ENCODE measurements at places on chromosomes 2 and 18. TPM values are rescaled to one million over a fixed set of nuclear protein-coding genes. Genes with fewer than 3 reads are reported as not detected.

SIGLEC15 gene
- total RNA-seq, result 0.31 TPM

GPR75 gene
- 2.5 TPM for total RNA-seq

RIT2 gene
- total RNA-seq, result not detected

DBI gene
- total RNA-seq, result 105 TPM

SIX3 gene
- total RNA-seq, result not detected

GRCh38 chr2:33497221-33497650 lies 20.8 kb downstream of the RASGRP3 start:
- no peak for DNase-seq

- no peak for DNase-seq
These were observed 198.8 kb downstream of the L3MBTL4 start for GRCh38 chr18:6215888-6216287.

IAH1 gene
- 55.6 TPM for total RNA-seq

ZNF236 gene
- 37.9 TPM for total RNA-seq

CD8B gene
- 1.1 TPM for total RNA-seq

DNA sequence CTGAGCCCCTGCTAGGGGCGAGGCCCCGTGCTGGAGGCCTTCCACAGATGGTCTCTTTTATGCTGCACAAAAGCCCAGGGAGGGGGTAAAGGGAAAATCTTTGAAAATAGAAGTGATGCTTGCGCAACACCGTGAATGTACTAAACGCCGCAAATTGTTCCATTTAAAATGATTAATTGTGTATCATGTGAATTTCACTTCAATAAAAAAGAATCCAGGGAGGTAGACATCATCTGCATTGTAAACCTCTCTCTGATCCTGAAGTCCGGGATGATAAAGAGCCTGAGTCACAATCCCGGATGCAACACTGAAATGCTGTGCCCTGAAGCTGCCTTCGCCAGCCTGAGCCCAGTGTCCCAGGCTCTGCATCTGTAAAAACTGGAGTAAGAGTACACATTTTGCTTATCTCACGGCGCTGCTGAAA lies 107.7 kb upstream of the PPP1CB start:
- DNase-seq, result no peak

DSC1 gene
- total RNA-seq, result not detected

ANKRD30BL gene
- not detected for total RNA-seq

DNA sequence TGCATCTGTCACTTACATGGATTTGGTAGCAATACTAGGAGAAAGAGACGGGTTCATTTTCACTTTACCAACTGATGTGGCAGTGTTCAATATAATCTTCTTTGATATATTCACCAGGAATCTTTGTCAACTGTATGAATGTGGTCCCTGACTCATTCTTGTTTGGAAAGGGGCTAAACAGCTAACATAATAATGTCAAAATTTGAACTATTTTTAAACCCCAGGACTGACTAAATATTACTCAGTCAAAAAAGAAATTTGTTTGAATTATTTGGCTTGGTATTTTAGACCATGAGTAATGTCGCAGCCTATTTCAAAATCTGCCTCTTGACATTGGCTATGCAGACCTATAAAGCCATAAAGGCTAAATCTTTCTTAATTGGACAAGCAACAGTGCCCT lies 413.7 kb upstream of the RGPD4 start:
- no peak for DNase-seq

- DNase-seq, result no peak
These were observed 78.4 kb upstream of the ZSWIM2 start for GRCh38 chr2:186927185-186927866.

AMER3 gene
- not detected for total RNA-seq

TOGARAM2 gene
- 5.3 TPM for total RNA-seq

DNA sequence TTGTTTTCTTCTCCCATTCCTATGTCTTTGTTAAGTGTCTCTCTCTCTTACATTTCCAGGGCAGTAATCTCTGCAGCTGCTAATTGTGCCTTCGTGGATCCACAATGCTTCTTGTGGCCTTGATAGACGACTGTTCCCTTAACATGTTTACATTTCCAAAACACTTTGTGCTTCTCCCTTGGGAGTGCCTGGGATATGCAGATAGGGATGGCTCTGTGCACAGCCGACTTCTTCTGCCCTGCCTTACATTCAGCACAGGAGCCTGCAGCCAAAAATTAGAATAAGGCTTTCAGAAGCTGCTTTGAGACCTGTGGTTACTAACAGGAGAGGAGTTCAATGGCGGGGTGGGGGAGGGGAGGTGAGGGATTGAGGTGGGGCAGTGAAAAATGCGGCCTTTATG lies 328.9 kb downstream of the TDRD15 start:
- no peak for DNase-seq

DNA sequence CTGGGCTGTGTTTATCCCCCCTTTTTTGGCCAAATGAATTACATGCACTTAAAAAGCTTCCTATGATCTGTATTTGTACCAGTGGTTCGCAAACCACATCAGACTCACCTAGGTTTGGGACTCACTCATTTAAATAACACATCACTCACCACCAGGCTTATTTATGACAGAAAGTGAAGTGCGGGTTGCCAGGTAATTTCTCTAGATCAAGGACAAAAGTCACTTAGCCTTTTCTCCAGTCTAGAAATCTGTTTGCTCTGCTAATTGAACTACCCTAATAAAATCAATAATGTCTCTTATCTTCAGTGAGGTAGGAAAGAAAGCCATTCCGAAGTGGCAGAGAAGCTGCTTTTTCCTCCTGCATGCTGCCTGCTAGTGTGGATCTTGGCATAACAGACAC lies 88.1 kb upstream of the SLC8A1 start:
- no peak for DNase-seq

GRCh38 chr2:71690876-71691475 lies 237.6 kb downstream of the DYSF start:
- no peak for DNase-seq

DNA sequence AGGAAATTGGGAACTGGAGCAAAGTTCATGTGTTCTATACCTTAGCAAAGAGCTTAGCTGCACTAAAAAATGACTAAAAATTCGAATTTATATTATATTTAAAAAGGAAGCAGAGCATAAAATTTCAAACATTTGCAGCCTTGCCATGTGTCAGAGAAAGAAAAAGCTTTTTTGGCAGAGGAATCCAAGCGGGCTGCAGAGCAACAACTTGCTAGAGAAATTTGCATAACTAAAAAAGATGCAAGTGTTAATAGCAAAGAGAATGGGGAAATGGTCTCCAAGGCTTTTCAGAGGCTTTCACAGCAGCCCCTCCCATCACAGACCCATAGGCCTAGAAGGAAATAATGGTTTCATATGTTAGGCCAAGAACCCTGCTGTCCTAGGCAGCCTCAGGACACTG lies 1315.9 kb downstream of the DSC3 start:
- no peak for DNase-seq

- DNase-seq, result no peak
These were observed 52.5 kb downstream of the MBP start for GRCh38 chr18:77079954-77080682.

GRCh38 chr18:11500153-11501122 lies 109.0 kb upstream of the SLC35G4 start:
- no peak for DNase-seq

- no peak for DNase-seq
These were observed 108.9 kb upstream of the DAPL1 start for GRCh38 chr2:158686210-158686691.

ABCG8 gene
- not detected for total RNA-seq

GRCh38 chr18:79468119-79468789 lies 72.5 kb downstream of the NFATC1 start:
- DNase-seq, result no peak

ALPG gene
- not detected for total RNA-seq

GRCh38 chr18:57243624-57244179 lies 96.8 kb downstream of the BOD1L2 start:
- DNase-seq, result no peak

GRCh38 chr2:127106457-127106990 lies 430 bp downstream of the BIN1 start:
- DNase-seq, result peak; percentile 70

GRCh38 chr2:69241664-69242514 lies 145.1 kb downstream of the GFPT1 start:
- DNase-seq, result no peak

PXDN gene
- 38.1 TPM for total RNA-seq

- no peak for DNase-seq
These were observed 35.1 kb downstream of the DCDC2C start for GRCh38 chr2:3738454-3738853.

DNA sequence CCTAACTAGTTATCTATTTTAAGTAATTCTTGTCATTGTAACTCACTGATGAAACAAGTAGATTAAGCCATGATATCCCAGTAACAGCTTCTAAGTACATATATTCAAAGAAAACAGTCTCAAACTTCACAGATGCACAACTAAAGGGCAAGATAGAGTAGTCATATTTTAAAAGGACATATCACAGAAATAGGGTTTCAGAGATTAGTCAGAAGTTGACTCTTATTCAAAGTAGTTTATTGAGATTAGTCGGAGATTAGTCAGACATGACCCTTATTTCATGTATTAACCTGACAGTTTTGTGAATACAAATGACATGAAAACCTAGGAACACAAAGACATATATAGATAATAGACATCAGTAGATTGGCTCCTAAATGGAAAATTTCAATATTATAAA lies 15.9 kb upstream of the CHAC2 start:
- no peak for DNase-seq

GRCh38 chr2:234412726-234413125 lies 84.2 kb downstream of the ARL4C start:
- no peak for DNase-seq

DNA sequence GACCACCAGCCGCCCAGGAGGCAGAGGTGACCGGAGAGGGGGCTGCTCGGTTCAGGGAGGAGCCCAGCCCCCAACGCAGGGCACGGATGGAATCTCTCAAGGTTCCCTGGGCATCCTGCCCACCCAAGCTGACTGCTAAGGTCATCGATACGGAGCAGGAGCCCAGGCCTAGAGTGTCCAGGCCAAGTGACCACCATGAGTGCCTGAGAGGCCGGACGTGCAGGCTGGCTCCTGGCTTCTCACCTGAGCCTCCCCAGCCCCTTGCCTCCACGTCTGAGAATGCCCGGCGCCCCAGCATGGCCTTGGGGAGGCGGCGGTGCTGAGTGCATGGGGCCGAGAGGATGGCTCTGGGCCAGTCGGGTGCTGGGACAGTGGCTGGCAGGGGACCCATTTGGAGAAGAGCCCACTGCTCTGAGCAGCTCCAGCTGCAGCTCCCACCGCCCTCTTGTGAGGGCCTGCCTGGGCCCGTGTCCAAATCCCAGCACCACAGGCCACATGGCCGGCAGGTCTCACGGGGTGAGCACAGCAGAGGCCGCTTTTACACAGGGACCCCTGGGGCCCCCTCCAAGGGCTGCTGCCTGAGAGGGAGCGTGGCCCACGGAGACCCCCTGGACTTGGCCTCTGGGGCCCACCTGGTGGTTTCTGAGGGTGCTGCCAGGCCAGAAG lies 102.8 kb upstream of the CTDP1 start:
- peak; percentile 70 for DNase-seq

DNA sequence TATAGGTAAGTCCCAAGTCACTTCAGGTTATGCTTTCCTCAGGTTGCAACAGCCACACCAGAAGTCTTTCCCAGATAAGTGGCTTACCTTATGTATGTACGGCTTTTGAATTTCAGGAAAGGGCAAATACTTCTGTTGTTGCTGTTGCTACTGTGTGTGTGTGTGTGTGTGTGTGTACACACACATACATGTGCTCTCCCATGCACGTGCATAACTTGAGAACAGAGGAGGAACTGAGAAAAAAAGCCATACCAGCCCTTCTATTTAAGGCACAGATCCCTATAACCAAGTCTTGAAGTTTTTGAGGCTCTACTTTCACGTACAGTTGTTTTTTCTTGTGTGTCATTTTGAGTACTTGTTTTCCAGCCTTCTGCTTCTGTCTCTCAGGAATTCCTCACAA lies 62.4 kb downstream of the WDPCP start:
- DNase-seq, result no peak

GRCh38 chr2:42752816-42753813 lies 10.8 kb downstream of the OXER1 start:
- DNase-seq, result no peak

DNA sequence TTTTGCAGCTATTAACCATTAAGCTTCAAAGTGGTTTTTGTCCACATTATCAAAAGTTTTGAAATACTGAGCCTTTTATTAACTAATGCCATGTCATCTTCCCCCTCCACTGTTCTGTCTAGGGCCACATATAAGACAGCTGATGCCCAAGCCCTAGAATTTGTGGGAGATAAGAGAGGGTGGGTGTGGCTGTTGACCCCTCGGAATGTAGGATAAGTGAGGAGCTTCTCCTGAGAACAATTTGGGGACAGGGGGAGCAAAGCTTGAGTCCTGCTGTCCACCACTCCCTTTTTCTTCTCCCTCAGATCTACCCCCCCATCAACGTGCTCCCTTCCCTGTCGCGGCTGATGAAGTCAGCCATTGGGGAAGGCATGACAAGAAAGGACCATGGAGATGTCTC lies 14.3 kb upstream of the ANKRD53 start:
- DNase-seq, result no peak

GRCh38 chr2:160418398-160418765 lies 75.2 kb downstream of the RBMS1 start:
- DNase-seq, result no peak

GRCh38 chr2:33013684-33014110 lies 66.9 kb downstream of the LTBP1 start:
- no peak for DNase-seq

- no peak for DNase-seq
These were observed 66.1 kb upstream of the GPC1 start for GRCh38 chr2:240369335-240369734.

TEKT4 gene
- total RNA-seq, result not detected

DNA sequence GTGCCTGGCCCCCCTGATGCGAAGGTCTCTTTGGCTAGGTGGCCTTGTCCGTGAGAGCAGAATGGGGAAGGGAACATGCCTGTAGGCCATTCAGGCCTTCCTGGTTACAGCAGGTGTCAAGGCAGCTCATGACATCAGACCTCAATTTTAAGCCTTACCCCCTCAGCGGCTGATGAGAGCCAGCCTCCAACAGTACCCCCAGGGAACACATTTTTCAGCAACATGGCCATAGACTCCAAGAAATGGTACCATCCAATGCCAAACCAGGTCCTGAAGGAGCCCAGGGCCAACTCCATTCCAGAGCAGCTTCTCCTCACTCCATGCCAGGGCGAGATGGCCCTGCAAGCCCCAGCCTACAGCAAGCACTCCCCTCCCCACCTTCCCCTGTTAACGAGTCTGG lies 199.2 kb downstream of the SMAD2 start:
- no peak for DNase-seq

DNA sequence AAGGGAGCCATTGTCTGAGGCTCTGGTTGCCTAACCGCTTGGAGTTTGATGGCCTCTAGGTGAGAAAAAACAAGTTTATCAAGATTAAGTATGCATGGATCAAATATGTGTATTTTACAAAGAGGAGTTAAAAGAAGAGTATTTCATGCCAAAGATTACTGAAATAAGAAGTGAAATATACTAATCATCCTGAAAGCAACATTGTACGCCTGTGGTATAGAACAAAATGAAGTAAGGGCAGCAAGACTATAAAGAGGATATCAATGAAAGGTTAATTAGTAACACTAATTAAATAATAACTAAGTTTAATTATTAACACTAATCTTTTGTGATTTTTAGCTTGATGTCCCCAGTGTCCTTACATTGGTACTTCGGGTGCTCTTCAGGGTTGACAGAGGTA lies 276.7 kb downstream of the CALCRL start:
- no peak for DNase-seq

GRCh38 chr18:49617329-49617695 lies 55.5 kb downstream of the LIPG start:
- DNase-seq, result no peak
